Stimulated activated CD4-positive, alpha-beta T cell treated with anti-CD3 and anti-CD28 coated beads, TNF-alpha, amount 100 ng/mL, for 1 hour (primary cell): ENCODE measurements at places on chromosomes 7 and 10.

GRCh38 chr7:32150589-32150988, 80.4 kb upstream of the PDE1C start:
- no peak for DNase-seq

DNA sequence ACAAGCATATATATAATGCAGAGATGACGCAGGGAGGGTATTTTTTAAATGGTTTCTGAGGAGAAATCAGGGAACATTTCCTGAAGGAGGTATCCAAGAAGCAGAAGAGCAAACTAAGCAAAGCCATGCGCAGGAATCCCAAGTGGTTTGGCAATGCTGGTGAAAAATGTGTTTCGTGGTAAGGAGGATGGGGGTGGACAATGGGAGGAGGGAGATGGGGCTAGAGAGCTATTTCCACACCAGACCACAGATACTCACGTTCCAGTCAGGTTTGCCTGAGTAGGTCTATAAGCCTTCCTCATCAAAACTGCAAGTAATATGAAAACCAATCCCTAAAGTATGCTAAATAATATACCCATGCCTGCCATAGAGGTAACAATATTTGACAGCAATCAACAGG, 223.7 kb upstream of the MKLN1 start:
- no peak for DNase-seq

DNA sequence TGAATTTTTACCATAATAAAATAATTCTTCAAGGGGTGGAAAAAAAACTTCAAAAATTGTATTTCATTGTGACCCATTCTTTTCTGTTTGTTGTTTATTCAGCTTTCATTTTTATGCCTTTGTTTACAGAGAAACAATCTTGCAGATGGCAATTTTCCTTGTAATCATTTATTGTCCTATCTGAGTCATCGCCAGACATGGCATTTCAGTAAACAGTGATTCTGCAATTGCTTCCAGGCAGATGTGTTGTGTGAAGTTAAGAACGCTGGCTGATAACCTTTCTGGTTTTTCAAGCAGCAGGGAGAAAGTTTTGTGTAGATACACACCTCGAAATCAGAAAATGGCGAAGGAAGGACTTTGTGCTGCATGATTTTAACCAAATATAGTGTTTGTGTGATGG, 80.7 kb upstream of the RPA3 start:
- DNase-seq: no peak

DNA sequence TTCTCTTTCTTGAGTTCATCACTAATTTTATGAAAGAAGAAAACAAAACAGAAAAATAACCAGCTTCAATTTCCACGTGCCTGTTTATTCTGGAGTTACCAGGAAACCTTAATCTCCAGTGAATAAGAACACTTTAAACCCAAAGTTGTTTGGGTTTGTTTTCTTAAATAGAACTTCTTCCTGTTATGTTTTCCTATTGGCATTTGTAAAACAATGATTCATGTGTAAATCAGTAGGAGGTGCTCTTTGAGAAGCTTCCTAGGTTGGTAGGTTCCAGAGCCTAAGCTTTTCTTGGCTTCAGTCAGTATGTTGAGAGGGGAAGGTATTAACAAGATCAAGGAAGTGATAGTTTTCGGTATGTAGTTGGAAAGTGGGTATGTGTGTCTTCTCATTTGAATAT, 119.0 kb downstream of the BICC1 start:
- DNase-seq: no peak

GRCh38 chr7:158309868-158310763, 277.5 kb downstream of the PTPRN2 start:
- no peak for DNase-seq

- DNase-seq: no peak
Measured at GRCh38 chr7:11570922-11571550, 261.0 kb downstream of the THSD7A start.

- DNase-seq: peak; percentile 88
Measured at GRCh38 chr7:32846630-32847225, 44.8 kb downstream of the KBTBD2 start.

GRCh38 chr10:63265222-63265617, 132.1 kb downstream of the NRBF2 start:
- DNase-seq: no peak

GRCh38 chr7:11623093-11623678, 208.8 kb downstream of the THSD7A start:
- DNase-seq: no peak

DNA sequence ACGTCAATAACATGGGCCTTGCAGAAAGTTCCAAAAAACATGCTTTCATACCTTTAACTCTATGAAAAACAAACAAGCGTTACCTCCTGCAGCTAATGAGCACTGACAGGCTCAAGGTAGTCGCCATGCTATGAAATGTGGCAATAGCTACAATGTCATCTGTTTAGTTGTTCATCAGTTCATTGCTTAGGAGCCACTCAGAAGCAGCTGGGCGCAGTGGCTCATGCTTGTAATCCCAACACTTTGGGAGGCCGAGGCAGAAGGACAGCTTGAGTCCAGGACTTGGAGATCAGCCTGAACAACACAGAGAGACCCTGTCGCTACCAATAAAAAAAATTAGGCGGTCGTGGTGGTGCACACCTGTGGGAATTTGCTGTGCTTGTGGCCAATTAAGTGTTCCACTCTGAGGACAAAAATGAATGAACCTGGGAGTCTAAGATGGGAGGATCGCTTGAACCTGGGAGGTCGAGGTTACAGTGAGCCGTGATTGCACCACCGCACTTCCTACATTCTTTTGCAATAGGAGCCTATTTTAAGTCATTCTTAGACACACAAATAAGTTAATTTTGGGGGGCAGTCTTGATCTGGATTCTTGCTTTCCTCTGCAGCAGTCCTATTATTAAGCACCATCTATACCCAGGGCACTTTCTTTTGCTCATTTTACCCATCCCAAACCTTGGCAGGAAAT, 276.2 kb upstream of the KLF14 start:
- no peak for DNase-seq

GRCh38 chr7:104838537-104839299, 175.3 kb upstream of the KMT2E start:
- DNase-seq: no peak

DNA sequence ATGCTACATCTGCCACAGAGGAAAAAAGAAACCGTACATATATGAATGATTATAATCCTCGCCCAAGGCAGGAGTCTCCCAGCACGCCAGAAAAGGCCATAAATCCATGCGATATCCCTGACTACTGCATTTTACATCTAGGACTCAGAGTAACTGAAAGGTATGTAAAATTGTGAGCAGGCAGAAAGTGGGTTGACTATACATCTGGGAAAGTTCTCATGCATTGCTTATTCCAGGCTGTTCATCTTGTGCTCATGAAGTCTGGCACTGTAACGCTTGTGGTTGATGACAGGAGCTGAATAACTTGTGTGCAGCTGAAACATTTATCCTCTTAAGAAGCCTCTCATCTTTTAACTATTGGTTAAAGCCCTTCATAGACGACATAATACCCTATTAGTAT, 193.4 kb upstream of the STEAP4 start:
- DNase-seq: no peak

DNA sequence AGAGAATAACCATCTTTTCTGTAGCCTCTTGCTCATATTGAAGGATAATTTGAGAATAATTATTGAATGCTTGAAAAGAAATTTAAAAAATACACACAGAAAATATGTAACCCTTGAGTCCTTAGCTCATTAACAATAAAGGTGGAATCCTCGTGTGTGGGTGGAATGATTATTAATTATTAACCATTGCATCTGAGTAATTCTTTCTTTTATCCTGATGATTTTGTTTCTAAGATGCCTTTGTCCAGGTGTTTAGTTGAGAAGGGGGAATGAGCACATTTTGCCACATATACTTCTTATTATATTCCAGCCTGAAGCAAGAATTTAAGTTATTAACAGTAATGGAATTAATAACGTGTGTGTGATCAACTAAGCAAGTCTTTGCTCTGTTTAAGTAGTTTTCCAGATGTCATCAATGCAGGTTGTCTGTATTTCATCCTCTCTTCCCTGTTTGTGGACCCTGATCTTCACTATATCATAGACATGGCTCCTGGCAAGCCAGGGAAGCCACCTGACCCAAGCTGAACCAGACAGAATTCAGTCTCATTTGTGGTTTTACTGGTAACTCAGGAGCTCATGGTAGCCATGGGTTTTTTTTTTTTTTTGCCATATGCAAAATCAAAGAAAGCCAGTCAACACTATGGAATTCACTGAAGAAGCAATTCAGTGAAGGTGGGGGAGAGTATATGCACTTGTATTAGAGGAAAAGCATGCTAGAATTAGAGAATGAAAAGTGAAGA, 144.3 kb downstream of the KIF20B start:
- DNase-seq: no peak

DNA sequence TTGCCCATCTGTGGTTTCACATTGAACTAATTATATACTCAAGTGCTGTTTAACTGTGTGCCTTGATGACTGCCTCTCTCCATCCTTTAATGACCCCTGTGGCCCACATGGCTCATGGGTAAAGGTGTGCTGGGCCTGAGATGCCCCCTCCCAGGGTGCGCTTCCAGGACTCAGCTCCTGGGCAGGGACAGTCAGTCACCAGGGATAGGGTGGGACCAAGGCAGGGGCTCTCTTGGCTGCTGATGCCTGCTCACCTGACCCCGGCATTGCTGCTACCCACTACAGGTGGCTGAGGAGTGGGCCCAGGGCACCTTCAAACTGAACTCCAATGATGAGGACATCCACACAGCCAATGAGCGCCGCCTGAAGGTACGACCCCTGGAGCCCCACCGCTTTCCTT, 6.5 kb downstream of the ASL start:
- no peak for DNase-seq

DNA sequence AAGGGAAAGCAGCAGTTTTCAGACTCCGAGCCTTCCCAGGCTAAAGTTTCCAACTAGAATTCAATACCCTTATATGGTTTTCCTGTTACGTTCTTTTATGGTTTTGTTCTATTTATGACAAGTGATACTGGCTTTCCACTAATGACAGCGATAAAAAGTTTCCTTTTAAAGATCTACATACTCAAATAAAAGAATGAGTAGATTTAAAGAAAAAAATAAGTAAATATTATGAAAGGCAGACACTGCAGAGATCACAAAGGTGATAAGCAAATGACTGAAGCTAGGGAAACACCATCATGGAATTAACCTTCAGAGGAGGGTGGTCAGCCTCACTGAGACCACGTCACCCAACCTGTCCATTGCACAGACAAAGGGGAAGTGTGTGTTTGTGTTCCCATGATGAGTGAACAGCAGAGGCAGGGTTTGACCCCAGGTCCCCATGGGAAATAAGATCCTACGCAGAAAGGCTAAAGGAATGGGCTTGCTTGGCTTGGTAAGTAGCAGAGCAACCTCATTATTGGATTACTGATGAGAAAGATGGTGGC, 4.0 kb downstream of the VSIR start:
- no peak for DNase-seq

DNA sequence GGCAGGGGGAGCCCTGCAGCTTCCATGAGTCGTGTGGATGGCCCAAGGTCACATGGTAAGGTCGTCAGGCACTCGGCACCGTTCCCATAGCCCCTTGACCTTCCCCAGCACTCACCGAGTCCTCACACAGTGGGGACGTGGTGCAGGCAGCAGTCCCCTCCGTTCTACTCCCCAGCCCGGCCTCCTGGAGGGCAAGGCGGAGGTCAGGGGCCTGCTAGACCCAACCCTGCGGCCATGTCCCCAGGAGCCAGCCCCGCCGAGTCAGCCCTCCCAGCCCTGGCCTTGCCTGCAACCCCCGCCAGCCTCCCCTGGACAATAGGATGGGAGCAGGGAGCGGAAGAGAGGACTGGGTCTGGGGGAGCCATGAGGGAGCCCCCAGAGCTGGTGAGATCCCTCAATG, 65.2 kb downstream of the ELFN1 start:
- DNase-seq: no peak

DNA sequence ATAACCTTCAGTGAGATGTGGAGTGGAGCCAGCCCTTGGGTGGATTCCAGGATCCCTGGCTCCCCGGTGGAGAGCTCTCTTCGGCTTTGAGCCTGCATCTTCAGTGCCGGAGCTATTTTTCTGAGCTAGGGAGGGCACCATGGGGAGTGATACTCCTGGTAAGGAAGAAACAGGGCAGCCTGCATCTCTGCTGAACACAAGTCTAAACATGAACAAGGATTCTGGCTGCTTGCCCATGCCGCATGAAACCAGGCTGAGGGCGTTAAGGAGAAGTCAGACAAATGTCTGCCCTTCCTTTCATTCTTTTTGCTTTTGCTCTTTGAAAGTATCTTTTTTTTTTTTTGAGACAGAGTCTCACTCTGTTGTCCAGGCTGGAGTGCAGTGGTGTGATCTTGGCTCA, 60.4 kb downstream of the EVX1 start:
- no peak for DNase-seq

- DNase-seq: no peak
Measured at GRCh38 chr10:87598700-87599099, 61.0 kb upstream of the PAPSS2 start.

- no peak for DNase-seq
Measured at GRCh38 chr7:123041101-123041500, 45.6 kb upstream of the TAS2R16 start.

DNA sequence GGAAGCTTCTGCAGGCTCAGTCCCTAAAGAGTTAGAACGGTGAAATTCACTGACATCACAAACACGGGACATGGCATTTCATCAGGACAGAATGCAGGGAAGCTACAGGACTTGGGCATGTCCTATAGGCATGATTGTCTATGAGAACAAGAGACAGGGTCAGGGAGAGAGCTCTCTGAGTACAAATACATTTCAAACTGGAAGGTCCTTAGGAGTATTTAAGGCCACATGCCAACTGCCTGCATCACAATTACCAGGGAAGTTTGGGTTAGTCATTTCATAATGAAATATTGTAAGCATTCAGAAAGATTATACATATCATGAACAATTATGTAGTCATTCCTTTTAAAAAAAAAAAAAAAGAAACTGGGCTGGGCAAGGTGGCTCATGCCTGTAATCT, 71.3 kb downstream of the CREB3L2 start:
- DNase-seq: no peak

DNA sequence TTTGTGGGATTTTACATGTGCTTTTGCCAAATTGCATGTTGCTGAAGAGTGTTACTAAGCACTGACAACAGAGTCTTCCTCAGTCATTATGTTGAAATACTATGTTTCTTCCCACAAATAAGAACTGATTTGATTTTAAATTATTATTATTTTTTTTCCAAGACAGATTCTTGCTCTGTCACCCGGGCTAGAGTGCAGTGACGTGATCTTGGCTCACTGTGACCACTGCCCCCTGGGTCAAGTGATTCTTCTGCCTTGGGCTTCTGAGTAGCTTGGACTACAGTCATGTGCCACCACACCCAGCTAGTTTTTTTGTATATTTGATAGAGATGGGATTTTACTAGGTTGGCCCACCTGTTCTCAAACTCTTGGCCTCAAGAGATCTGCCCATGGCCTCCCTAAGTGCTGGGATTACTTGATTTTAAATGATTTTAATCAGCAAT, 42.3 kb downstream of the MINPP1 start:
- no peak for DNase-seq

DNA sequence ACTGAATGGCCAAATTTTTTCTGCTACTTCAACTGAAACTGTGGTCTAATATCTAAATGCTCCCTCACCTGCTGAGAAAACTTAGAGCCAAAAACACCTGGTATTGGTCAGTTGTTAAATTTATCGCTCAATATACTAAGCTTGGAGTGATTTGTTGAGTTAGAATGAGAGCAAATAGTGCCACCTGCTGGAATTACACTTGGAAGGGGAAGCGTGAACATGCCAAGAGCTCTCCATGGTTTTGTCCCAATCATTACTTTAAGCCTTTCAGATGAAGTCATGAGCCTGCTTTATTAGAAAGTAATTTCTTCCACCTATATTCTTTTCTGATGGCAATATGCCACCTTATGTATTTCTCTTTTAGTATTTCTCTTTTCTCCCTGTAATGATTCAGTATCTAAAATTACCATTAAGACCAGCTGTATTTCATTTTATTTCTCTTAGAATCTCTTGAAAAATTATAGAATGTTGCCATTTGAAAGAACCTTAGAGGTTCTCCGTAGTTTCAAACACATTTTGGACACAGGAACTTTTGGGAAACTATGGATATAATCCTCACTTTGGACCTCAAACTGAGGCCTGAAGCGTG, 447.8 kb upstream of the C7orf33 start:
- no peak for DNase-seq
